ENCODE measurements at places on chromosomes 3 and 15. TPM values are rescaled to one million over a fixed set of nuclear protein-coding genes. Genes with fewer than 3 reads are reported as not detected.

The KLHL40 gene
- total RNA-seq, result not detected

The IL20RB gene
- total RNA-seq, result 183 TPM

The IMPG2 gene
- 0.14 TPM for total RNA-seq

The ARNT2 gene
- total RNA-seq, result 0.50 TPM

The ZBBX gene
- total RNA-seq, result 0.07 TPM

The MRAS gene
- total RNA-seq, result 2.7 TPM

The LRCH3 gene
- total RNA-seq, result 15.4 TPM

The INSYN1 gene
- total RNA-seq, result 1.7 TPM

The TUSC7 gene
- total RNA-seq, result not detected

The SGO1 gene
- 0.14 TPM for total RNA-seq

The SUCNR1 gene
- not detected for total RNA-seq

The COL6A6 gene
- not detected for total RNA-seq

The IL17RC gene
- 9.2 TPM for total RNA-seq

The SSR3 gene
- total RNA-seq, result 265 TPM

The SEMA5B gene
- 0.34 TPM for total RNA-seq

The LARP6 gene
- 30.5 TPM for total RNA-seq

The NOX5 gene
- under 0.01 TPM for total RNA-seq

The TAGLN3 gene
- total RNA-seq, result 0.93 TPM

The GP9 gene
- total RNA-seq, result not detected

The CCDC9B gene
- 9.9 TPM for total RNA-seq

The APOD gene
- 0.34 TPM for total RNA-seq

The HIGD2B gene
- total RNA-seq, result not detected

The CP gene
- not detected for total RNA-seq

The LRRIQ4 gene
- total RNA-seq, result not detected

The DNAJA4 gene
- 5.8 TPM for total RNA-seq

The ACVR2B gene
- 7.5 TPM for total RNA-seq

The PPIP5K1 gene
- 53.3 TPM for total RNA-seq

The OR5H15 gene
- total RNA-seq, result not detected

The GCNT3 gene
- 3.4 TPM for total RNA-seq

The ZNF662 gene
- total RNA-seq, result 1.2 TPM

The STARD9 gene
- 1.9 TPM for total RNA-seq

The NRG4 gene
- 0.85 TPM for total RNA-seq

The PCOLCE2 gene
- total RNA-seq, result 6.3 TPM

The GHSR gene
- not detected for total RNA-seq

The ZNF860 gene
- total RNA-seq, result 3.8 TPM

The DUOX2 gene
- total RNA-seq, result 3.2 TPM

The ACP3 gene
- total RNA-seq, result 5.0 TPM

The TASOR gene
- total RNA-seq, result 58.8 TPM

The ADAMTS9 gene
- total RNA-seq, result 0.34 TPM

The NDN gene
- 6.5 TPM for total RNA-seq

The COL8A1 gene
- total RNA-seq, result 4.0 TPM

The MYH15 gene
- 0.07 TPM for total RNA-seq
